ENCODE measurements at places on chromosomes 1 and 21.

DNA sequence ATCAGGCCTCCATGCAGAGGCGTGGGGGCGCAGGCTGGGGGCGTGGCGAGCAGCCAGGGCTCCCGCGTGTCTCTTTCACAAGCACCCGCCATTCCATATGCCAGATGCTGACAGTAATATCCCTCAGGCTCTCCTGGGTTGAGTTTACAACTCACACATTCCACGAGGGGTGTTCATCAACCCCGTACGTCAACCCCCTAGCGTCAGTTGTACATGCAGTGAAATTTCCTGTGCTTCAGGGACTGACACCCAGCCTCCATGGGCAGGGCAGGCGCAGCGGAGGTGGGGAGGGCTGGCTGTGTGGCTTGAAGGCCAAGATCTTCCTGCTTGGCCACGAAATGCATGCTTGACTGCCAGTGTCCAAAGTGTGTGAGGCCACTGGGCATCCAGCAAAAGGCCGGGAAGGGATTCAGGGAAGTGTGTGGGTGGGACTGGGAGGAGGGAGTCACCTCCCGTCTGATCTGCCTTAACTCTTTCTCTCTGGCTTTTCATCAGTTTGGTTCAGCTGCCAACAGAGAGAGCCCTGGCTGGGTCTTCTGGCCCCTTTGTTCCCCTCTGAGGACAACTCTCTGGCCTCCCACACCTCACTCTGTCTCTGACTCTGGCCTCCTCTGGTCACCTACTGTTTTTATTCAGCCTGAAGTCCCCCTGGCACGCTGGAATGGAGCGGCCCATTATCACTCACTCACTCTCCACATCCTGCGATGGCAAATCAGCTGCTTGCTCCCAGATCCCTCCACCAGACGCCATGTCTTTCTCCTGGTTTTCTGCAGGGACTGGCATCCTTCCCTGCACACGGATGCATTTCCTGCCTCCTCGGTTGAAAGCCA, 33.8 kb downstream of the CLIC6 start:
- no peak for DNase-seq

- no peak for DNase-seq
Measured at GRCh38 chr1:108634521-108634920, 26.4 kb downstream of the HENMT1 start.

DNA sequence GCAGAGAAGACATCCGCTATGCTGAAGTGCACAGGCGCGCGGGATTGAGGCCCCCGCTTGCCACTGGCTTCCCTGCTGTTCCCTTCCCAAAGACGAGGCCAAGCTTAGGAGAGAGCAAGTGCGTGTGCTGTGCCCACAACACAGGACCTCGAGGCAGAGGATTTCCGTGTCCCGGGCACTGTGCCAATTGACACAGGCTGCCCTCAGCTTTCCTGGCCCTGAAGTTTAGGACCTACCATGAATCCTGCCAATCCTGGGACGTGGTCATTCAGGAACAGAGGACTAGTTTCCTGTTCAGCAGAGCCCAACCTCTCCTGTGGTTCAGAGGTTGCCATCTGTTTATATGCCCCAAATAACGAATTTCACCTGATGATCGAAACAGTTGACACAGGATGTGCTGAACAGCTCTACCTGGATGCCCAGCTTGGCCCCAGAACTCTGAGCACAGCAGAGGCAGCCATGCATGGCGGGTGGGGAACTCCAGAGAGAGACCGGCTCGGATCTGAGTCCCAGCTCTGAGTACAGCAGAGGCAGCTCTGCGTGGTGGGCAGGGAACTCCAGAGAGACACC, 22.0 kb downstream of the SLC37A1 start:
- DNase-seq, result no peak

GRCh38 chr1:111602974-111603373, 16.6 kb upstream of the RAP1A start:
- no peak for DNase-seq

DNA sequence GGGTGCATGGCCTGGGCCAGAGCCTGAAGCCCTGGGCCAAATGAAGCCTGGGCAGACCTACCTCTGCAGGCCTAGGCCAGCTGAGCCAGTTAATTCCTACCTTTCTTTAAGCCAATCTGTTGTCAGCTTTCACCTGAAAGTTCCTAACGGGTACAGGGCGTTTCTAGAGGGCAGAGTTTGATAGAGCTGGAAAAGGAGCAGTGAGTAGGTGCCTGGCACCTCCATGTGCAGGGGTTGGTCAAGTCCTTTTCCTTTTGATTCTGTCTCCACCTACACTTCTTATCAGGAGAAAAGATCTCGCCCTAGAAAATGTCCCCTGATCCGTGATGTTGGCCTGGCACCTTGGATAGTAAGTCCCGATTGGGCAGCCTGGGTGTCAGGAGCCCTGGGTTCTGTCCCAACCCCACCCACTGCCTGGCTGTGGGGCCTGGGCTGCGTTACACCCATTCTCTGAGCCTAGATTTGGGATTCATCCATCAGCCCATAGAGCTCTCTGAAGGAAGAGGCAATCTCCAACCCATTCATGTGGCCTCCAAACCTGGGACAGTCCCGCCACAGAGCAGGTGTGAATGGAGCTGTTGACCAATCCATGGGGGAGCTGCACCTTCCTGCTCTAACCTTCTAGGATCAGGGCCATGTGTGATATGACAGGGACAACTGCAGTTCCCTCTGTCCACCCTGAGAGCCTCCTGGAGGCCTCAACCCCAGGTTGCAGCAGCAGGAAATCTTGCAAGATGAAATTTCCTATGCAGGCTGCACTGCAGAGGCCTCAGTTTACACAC, 304.3 kb downstream of the MATN1 start:
- no peak for DNase-seq

- no peak for DNase-seq
Measured at GRCh38 chr1:32895325-32896215, 5.6 kb downstream of the TMEM54 start.

GRCh38 chr1:186828611-186829454, at the start of gene PLA2G4A:
Gene PLA2G4A (plus strand): TSS chr1:186828949. CDS start chr1:186854355, 25,406 bp downstream.
- no peak for DNase-seq

- no peak for DNase-seq
Measured at GRCh38 chr1:29749024-29749945, 513.0 kb downstream of the PTPRU start.

DNA sequence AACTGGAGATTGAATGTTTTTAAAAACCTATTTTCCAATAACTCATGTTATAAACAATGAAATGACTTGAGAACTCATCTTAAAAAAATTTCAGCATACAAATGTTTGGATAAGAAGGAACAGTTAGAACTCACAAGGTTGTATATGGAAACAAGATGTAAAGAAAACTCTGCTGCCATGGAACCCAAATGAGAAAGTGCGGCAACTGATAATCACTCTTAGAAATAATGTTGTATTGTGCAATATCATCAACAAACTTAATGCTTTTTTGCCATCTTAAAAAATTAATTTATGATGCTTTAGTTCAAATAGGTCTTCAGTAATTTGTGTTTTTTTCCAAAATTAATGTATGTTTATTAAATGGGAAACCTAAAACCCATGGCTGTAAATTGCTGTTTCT, 461.1 kb upstream of the NCAM2 start:
- DNase-seq, result no peak

GRCh38 chr21:22062472-22063139, 1064.4 kb downstream of the NCAM2 start:
- no peak for DNase-seq

Data from posterior cingulate gyrus (tissue), 11 donors.